Spinal cord (tissue), 10 donors: ENCODE measurements at places on chromosomes 1 and 21. TPM values are rescaled to one million over a fixed set of nuclear protein-coding genes. Genes with fewer than 3 reads are reported as not detected.

The LCE2C gene
- polyA plus RNA-seq: not detected

The CFAP107 gene
- polyA plus RNA-seq: 7.5 TPM

The STMN1 gene
- 1,551 TPM for polyA plus RNA-seq

The DNAJC6 gene
- polyA plus RNA-seq: 101 TPM
